ENCODE measurements at places on chromosomes 5 and 9.

GRCh38 chr5:127517110-127517479, 345 bp upstream of the PRRC1 start:
- no peak for DNase-seq

DNA sequence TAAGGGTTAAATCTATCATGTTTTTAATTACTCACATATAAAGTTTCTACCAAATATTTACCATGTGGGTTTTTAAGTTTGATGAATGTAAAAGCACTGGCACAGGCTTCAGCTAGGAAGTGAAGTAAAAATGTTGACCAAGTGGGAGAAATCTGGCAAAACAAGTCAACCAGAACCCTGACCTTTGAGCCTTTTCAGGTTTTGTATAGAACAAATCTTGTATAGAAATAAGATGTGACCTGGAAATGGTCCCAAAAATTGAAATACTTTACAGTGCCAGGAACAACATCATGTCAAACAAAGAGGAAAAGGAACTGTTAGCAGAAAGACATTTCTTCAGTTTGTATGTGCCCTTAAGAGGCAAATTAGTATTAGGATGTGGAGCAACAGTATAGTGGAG, 137.6 kb downstream of the CCDC192 start:
- no peak for DNase-seq

DNA sequence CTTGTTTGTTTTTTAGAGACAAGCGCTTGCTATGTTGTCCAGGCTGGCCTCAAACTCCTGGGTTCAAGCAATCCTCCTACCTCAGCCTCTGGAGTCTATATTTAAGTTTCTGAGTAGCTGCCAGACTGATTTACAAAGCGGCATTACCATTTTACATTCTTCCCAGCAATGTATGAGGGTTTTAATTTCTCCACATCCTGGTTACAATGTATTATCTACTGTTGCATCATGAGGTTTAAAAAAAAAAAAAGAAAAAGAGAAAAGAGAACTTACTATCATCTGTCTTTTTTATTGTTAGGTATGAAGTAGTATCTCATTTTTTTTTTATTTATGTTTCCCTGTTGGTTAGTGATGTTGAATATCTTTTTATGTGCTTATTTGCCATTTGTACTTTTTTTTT, 18.9 kb upstream of the CLINT1 start:
- DNase-seq = no peak

DNA sequence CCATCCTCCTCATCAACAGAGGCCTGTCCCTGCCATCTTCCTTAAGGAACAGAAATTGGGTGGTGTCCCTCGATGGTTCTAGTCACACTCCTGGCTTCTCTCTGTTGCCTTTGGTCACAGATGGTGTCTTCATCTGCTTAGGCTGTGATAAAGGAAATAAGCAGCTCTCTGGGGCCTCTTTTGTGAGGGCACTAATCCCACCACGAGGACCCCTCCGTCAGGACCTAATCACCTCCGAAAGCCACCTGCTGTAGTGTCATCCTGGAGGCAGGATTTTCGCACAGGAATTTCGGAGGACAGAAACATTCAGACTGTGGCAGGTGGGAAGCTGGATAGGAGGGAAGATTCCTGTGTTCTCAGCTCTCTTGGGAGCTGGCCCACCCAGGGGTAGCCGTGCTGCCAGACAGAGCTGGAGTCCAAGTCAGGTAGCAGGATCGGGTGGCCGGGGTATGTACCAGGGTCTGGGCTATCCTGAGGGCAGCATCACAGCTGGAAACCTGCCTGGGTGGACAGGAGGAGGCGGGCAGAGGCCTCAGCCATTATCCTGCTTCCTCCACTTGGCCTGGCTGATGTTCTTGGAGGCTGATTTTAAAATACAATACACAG, 59.5 kb downstream of the ANKRD33B start:
- no peak for DNase-seq

DNA sequence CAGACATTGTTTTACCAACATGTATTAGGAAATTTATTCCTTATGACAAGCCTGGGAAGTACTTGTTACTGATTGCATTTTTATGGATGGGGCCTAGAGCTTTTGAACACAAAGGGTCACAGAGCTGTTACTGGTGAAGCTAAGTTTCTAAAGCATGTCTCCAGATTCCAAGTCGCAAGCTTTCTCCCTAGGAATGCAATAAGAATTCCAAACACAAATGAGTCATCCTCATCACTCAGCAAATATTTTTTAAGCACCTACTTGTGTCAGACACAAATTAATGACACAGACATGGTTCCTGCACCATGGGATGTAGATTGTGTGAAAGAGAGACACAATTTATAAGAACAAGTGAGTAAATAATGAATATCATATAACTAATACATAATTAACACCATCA, 11.0 kb upstream of the SH3RF2 start:
- no peak for DNase-seq

GRCh38 chr5:27708534-27708933, 670.1 kb upstream of the CDH9 start:
- DNase-seq = no peak

GRCh38 chr5:73215891-73216610, 43.1 kb downstream of the TMEM174 start:
- peak; percentile 63 for DNase-seq

- no peak for DNase-seq
Observed at GRCh38 chr9:88915916-88916315, 75.4 kb upstream of the S1PR3 start.

DNA sequence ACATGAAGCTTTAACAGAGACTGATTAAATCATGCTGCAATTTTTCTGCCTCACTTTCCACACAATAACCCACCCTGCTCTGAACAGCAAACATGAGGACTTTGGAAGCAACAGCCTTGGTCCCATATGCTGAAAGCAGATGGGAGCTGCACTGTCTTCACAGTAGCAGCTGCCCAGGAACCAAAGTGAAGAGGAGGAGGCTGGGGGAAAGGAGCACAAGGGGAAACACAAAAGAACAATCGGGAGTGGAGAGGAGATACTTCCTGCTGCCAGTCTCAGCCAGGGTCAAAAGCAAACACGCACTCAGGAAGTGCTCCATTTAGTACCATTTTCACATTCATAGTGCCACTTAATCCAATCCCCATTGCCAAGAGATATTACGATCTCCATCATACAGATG, 183.3 kb upstream of the PUM3 start:
- DNase-seq = no peak

DNA sequence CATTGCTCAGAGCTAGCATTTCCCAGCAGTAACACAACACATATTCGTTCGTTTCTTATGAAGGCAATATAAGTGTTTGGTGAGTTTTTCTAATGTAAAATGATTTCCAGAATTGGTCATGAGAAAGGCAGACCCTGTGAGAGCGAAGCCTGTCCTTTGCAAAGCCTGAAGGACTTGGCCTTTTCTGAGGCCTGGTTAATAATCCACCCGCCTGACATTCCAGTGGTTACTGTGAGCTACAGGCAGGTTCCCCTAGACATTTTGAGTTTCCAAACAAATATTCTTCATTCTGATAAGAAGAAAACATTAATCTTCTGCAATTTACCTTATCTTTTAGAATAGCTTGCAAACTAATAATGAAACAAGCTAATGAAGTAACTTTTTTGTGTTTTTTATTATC, 38.0 kb downstream of the ADAMTS16 start:
- no peak for DNase-seq

GRCh38 chr5:135483254-135483653, 31.1 kb upstream of the TIFAB start:
- no peak for DNase-seq

- DNase-seq = no peak
Observed at GRCh38 chr5:65262649-65263059, 219.1 kb downstream of the ADAMTS6 start.

GRCh38 chr5:57832875-57833274, 350.3 kb upstream of the ACTBL2 start:
- DNase-seq = no peak

GRCh38 chr5:51039424-51040329, 343.6 kb upstream of the ISL1 start:
- DNase-seq = no peak

DNA sequence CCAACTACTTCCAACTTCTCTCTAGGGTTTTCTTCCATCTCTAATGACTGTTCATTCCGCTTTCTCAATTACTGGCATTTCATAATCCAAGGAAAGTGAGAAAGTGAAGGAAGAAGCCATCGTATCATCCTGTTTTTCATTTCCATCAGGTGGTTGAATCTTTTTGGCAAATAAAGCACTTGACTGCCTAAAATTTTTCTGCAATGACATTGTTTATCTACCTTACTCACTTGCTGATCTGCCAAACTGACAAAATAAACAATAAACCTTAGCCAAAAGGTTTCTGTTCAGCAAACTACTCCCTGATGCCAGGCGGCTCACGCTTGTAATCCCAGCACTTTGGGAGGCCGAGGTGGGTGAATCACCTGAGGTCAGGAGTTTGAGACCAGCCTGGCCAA, 18.4 kb downstream of the FNBP1 start:
- DNase-seq = no peak

DNA sequence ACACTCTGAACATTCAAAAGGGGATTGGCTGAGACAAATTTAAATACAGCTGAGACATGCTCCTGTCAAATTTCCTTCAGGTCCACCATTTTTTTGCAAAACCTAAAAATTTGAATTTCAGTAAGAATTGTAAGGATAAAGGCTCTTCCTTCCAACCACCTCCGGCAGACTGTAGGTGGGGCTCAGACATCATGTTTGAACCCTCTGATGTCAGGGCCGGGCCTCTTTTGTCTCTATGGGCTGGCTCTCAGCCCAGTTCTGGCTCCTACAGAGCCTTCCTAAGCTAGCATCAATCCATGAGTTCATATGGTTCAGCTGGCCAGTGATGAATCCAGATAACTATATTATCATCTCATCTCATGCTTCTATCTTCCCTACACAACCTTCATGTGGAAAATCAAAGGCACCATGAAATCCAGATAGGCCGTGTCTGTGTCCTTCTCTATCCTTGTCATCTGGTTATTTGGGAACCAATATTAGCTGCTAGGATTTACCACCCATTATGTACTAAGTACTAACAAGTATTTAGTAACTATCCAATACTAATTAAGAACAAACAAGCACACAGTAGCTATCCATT, 44.2 kb downstream of the NIPSNAP3B start:
- no peak for DNase-seq

DNA sequence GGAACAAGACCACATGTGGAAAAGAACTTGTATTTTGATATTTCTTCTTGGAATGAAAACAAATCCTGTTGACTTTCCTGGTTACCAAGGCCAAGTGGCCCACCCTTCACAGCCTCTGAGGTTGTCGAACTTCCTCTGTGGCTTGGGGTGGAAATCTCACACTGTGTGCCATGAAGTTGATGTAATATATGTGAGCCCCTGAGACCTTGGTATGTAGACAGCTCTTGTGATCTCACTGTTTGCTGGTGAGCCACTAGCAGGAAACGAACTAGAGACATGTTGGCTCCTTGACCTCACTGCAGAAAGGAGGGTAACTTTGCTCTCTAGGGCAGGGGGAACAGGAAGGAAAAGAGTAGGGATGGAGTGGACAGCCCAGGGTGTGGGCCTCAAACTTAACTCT, 159.4 kb downstream of the ARHGAP26 start:
- no peak for DNase-seq

DNA sequence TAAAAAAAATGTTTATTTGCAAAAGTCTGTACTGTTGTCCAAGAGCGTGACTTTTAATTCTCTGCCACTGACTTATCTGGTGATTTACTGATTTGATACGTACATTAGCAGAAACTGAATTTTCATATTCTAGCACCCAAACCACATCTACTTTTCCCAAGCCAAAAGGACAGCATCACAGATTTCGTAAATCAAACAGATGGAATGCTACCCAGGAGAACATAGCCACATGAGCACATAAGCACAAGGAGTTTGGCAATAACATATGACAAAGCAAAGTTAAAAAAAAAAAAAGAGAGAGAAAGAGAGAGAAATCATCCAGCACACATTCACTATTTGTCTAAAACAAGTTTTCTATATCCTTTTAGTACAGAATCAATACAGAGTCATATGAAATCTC, 83.7 kb downstream of the HINT1 start:
- DNase-seq = no peak

DNA sequence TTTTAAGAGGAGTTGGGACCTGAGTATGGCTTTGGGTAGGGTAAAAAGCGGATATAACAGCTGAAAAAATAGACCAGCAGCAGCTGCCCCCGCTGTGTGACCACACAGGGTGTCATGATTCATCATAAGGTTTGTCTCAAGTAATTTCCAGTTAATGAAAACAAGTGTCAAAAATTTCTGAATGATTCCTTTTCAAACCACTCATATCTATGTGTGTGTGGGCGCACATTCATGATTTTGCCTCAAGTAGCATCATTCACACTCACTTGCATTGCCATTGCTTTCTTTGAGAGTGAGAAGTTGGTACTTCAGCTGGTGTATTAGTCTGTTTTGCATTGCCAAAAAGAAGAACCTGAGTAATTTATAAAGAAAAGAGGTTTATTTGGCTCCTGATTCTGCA, 12.1 kb upstream of the TNFAIP8 start:
- DNase-seq = peak; percentile 57

DNA sequence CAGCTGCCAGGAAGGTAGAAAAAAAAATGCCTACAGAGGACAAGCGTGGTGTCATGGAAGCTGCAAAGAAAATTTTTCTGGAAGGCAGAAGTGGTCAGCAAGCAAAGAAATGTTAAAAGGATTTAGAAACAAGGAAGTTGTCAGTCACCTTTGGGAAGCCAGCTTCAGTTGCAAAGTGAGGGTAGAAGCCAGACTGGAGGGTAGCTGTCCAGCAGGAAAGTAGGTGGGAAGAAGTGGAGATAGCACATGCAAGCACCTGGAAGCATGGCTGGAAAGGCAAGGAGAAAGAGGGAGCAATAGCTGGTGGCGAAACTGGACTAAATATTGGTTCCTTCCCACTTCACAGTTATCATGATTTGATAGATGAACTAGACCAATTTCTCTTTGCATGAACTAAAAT, 54.3 kb downstream of the ADRB2 start:
- no peak for DNase-seq

- no peak for DNase-seq
Observed at GRCh38 chr9:7148243-7148765, 390.5 kb downstream of the KDM4C start.

GRCh38 chr9:88355166-88355565, 33.1 kb upstream of the SPIN1 start:
- DNase-seq = no peak

DNA sequence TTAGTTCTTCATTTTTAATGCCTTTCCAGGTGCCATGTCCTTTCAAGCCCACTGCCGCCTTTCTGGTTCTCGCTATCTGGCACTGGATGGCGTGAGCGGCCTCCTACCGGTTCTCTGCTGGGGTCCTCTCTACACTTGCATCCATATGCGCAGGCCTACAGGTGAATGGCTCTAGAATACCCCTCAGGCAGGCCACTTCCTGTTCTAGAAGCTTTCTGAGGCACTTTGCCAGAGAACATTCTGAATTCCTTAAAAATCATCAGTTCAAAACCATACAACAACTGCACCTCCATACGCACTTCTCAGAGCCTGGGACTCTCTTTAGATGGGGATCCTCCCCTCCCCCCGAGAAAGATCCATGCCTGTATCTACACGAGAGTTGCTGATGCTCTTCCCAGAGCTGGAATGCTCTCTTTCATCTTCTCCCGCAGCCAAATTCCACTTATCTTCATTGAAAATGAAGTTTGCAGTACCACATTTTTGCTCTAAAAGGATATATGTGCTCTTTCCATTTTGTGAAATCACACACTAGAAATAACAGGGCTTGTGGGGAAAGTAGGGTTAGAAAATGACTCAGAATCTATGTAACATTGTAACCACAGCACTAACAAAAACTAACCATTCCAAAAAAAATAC, 1.4 kb upstream of the LHFPL2 start:
- DNase-seq = no peak

GRCh38 chr5:965604-966344, 42.8 kb upstream of the NKD2 start:
- no peak for DNase-seq

GRCh38 chr5:40307920-40308319, 371.8 kb upstream of the PTGER4 start:
- DNase-seq = no peak

GRCh38 chr9:131692612-131693562, 47.0 kb downstream of the RAPGEF1 start:
- DNase-seq = no peak

Measured in activated T-cell treated with anti-CD3 and anti-CD28 coated beads for 48 hours (primary cell).